Nephron progenitor cell (in vitro differentiated cells): ENCODE measurements at places on chromosomes 11 and 22.

DNA sequence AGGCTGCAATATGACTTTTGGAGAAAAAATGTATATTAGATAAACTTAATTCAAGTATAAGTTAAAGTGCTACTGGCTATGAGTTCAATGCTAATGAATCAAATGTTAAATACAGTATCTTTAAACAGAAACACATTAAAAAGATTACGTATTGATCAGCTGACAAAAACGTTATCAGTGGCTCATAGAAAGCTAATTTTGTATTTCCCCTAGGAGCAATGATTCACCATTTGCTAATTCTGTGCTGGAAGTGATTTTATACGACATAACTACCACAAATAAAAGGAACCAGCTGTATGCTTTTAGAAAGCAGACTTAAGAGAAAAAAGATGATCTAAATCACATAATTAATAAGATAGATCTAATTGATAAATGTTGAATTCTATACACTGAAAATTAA, 43.6 kb downstream of the MRE11 start:
- DNase-seq, result no peak

DNA sequence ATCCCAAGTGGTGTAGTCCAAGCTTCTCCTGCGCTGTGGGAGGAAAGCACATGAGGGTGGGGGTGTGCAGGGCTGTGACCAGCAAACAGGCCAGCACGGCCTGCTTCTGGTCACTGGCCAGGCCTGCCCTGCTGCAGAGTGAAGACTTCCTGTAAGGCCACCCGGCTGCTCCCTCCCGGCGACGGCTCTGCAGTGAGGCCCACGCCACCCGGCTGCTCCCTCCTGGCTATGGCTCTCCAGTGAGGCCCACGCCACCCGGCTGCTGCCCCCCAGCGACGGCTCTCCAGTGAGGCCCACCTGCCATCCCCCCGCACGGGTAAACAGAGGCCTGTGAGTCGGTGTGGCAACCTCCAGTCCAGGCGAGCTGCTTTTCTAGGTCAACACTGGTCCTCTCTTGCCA, 31.4 kb upstream of the BRSK2 start:
- DNase-seq, result no peak

DNA sequence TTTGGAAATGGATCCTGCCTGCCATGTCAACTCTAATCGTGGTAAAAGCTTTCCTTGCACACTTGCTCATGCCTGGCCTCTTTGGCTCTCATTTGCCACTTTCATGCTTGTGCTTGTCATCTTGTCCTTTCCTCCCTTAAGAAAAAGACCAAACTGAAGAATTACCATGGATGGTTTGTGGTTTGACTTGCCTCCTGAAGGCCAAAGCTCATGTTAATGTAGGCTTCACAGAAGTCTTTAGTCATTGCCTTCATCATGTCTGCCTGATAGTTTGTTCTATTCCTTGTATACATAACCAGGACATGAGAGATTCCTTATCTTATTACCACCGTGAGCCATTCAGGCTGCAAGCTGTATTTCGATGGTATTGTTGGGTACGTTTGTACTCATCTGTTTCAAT, 17.3 kb downstream of the TEAD1 start:
- no peak for DNase-seq

DNA sequence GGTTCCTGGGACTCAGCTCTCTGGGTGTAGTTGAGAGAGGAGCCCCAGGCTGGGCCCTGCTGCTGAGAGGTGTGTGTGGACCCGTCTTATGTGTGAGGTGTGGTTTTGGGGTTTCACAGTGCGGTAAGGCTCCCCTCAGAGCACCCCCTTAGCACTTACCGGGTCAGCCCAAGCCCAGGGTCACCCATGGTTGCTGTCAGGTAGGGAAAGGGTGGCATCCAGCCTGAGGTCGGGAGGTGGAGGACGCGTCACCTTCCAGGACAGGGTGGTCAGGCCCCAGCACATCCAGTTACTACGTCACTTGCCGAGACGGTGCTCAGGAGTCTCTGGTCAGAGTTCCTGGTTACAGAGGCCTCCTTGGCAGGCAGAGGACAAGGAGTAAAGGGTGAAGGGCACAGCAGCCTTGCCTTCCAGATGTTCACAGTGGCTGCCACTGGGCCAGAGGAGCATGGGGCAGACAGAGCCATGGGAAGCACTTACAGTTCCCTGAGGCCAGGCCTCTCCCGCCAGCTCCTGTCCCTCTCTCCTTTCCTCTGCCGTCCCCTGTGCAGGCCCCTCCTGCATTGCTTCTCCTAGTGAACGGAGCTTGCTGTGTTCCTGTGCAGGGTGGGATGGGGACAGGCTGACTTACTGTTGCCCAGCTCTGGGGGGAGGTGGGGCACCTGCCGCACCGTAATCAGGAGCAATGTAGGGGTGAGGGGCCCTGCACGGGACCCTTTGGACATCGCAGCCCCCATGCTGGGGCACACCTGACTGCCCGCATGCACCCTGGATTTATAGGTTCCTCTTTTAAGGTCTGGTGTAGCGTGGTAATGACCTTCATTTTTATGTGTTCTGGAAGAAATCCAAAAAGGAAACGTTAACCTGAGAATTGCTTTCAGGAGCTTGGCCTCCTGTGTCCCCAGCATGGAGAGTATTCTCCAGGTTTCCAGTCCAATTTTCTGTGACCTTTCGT, 285.9 kb downstream of the TBC1D22A start:
- DNase-seq, result no peak

DNA sequence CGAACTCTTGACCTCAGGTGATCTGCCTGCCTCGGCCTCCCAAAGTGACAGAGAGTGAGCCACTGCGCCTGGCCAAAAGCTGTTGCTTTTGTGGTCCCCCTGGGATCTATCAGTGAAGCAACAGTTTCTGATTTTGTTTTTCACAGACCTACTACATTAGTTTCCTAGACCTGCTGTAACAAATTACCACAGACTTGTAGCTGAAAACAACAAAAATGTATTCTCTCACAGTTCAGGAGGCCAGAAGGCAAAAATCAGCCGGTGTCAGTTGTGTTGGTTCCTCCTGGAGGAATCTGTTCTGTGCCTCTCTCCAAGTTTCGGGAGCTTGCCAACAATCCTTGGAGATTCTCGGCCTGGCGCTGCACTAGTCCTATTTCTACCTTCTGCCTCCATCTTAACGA, 8.5 kb upstream of the SLC35C1 start:
- no peak for DNase-seq

- DNase-seq, result no peak
Measured at GRCh38 chr11:67562963-67563704, 20.5 kb upstream of the GSTP1 start.

- DNase-seq, result no peak
Measured at GRCh38 chr11:8365216-8365941, 101.7 kb upstream of the LMO1 start.

- DNase-seq, result peak; percentile 29
Measured at GRCh38 chr11:30868626-30869081, 282.5 kb upstream of the MPPED2 start.

DNA sequence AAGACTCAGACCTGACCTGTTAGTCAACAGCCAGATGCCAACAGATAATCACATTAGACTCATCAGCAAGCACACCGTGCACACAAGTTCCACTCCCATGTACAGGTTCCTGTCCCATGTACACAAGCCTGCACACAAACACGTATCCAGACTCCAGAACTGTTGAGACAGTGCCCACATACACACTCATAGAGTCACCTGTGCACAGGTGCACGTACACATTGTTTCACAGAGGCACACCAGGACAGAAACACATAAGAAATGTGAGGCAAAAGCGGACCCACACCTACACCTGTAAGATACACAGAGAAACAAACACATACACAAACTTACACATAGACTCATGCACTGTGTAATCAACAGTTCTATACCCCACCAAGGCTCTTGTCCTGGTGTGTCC, 2.7 kb upstream of the ZNF74 start:
- DNase-seq, result no peak

DNA sequence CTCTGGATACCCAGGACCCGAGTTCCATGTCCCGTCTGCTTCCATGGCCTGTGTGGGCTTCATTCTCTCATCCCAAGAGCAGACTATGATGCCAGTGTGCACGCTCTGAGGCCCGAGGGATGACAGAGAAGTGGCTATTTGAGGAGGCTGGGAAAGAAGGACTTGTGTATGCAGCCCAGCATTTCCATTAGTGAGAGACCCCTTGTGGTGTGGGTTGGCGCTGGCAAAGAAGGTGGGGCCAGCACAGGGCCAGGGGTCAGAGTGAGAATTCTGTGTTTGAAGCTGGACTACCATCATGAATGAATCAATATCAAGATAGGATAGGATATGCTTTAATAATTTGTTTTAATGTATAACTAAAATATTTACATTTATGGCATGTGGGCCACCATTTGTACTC, 200.8 kb downstream of the HIPK3 start:
- no peak for DNase-seq

DNA sequence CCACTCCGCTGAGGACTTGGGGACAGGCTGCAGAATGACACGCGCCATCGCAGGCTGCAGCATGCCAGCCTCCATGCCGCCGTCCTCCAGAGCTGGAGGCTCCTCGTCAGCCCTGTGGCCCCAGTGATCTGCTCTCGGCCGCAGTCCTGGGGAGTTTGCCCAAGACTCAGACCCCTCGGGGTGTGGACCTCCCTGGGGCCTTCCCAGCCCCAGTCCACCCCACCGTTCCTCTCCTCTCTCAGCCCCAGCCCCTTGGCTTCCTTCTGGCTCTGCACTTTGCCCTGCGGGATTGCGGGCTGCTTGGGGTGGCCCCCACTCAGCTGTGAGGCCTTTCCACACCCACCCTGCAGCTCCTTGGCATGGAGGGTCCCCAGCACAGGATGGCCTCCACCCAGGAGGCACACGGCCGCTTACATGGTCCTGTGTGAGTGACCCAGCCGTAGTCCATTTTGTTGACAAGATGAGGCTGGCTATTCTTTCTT, 414.9 kb downstream of the TBC1D22A start:
- no peak for DNase-seq

GRCh38 chr11:35274909-35275785, 136.2 kb downstream of the CD44 start:
- DNase-seq, result no peak

GRCh38 chr22:42397332-42398249, 34.6 kb downstream of the NFAM1 start:
- no peak for DNase-seq

GRCh38 chr11:69245491-69246345, 48.2 kb upstream of the MYEOV start:
- no peak for DNase-seq

- DNase-seq, result no peak
Measured at GRCh38 chr11:59542142-59542810, 30.9 kb downstream of the OR4D9 start.

DNA sequence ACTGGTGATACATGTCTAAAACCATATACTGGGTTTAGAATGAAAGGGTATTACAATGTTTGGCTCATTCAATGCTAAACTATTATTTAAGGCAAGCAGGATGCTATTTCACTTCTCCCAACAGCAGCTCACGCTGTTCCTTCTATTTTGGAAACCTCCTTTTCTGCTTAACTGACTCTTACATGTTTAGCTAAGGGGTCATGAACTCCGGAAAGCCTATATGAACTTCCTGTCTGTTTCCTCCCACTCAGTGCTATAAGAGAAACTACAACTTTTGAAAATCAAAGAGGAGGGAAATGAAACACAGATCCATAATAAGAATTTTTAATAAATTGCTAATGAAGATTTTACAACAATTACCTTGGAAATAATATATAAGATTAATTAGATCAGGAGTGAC, 30.9 kb downstream of the SLC36A4 start:
- no peak for DNase-seq

- no peak for DNase-seq
Measured at GRCh38 chr11:91163619-91164451, 941.0 kb upstream of the CHORDC1 start.

- DNase-seq, result no peak
Measured at GRCh38 chr11:8671651-8672062, 10.8 kb downstream of the TRIM66 start.

DNA sequence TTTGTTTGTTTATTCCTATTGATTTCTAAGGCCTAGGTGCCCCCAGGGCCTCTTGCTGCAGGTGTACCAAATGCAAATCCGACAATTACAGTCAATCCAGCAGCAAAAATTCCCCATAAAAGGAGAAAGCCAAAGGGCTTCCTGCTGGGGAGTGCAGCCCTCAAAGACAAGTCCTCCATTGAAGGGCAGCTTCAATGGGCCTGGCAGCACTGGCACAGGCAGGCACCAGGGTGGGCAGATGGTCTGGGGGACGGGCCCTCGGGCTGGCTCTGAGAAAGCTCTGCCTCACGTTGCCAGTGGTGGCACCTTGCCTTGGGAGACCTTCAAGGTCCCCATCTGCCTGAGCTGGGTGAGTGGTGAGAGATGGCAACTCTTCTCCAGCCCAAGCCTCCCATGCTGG, 128.0 kb downstream of the DSCAML1 start:
- DNase-seq, result no peak

DNA sequence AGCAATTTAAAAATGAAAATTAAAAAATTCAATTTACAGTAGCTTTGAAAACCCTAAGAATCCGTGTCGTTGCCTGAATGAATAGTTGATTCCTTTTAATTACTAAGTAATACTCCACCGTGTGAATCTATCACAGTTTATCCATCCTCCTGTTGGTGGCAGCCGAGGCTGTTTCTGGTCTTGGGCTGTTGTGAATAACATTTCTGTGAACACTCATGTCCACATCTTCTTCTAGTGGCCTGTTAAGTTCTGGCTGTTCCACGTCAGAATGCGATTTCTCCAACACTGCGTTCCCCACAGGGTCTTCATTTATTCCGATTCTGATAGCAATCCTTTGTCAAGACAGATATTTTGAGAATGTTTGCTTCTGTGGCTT, 223.0 kb downstream of the TBC1D22A start:
- no peak for DNase-seq

DNA sequence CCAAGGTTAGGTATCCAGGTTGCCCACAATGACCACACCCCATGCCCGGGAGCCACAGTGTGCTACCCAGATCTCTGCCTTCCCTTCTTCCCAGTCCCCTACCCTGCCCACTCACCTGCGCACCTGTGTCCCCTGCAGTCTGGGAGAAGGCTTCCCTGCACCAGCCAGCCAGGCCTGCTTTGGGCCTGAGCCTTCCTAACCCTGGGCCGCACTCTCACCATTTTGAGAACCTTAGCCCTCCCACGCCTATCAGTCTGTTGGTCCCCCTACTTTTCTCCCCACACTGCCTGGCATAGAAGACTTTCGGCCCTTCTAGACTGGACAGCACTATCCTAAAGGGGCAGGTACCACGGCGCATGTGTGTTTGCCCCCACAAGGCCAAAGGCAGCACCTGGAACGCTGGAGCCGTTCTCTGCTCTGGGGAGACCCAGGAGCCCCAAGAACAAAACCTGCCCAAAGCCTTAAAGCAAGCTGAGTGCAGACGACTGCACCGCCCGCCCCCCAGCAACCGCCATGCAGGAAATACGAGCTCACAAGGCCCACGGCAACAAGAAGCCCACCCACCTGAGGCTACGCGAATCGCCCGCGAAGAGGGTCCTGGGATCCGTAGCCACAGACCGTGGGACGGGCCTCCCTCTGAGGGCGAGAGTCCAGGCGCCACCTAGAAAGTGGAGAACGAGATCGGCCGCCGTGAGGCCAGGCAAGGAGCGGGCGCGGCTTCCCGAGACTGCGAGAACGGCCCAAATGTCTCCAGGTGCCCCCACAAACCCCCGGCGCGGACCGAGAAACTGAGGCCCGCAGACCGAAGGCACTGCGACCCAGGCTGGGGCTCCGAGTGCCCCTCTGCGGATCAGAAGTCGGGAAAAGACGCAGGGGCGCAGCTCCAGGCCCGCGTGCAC, 546 bp downstream of the GNB1L start:
- DNase-seq, result peak; percentile 60

- DNase-seq, result no peak
Measured at GRCh38 chr11:131993246-131993645, 622.8 kb downstream of the NTM start.

- no peak for DNase-seq
Measured at GRCh38 chr11:114358716-114359115, 41.6 kb downstream of the C11orf71 start.

- DNase-seq, result no peak
Measured at GRCh38 chr11:119459293-119459976, 36.5 kb upstream of the THY1 start.

- no peak for DNase-seq
Measured at GRCh38 chr11:72798361-72798760, 4.5 kb upstream of the STARD10 start.
